ENCODE measurements at places on chromosomes 12 and 14.
A peak's percentile ranks its signal among the peaks of the same experiment; 100 is the strongest.

DNA sequence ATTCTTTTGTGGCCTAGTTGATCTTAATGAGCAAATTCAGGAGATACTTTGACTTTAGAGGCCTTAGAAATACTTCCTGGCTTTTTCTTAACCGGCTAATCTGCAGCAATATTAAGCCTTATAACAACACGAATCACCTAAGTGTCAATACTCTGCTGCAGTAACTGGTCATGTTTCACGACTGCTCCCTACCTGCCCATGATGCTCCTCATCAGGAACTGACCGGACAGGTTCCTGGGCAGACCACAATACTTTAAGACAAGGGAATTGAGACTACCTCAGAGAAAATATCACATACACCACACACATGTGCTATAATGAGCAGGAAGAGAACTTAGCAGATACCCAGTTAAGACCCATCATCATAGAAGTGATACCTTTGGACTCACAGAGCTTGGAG, 211.9 kb upstream of the BMP4 start:
- DNase-seq: no peak

DNA sequence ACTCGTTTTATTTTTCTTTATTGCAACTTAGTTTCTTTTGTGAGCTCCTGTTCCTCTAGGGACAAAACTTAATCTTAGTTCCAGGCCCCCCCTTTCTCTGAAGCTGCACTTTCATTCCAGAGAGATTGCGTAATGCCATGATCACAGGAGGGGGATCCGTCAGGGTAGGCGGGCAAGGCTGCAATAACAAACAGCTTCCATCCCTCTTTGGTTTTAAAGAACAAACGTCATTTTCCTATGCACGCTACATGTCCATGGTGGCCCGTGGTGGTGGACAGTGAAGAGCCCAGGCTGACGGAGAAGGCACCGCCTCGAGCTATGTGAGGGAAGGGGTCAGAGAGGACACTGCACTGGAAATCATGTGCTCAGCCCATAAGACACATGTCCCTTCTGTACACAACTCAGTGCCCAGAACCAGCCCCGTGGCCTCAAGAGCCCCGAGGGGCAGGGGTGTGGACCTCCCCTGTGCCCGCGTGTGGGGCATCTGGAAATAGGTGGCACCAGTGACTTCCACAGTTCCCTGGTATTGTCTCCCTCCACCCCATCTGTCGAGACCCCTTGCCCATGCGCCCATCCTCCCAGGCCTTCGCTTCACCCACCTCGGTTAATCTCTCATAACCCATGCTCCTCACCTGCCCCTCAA, 161.4 kb downstream of the ADGRD1 start:
- DNase-seq: no peak

DNA sequence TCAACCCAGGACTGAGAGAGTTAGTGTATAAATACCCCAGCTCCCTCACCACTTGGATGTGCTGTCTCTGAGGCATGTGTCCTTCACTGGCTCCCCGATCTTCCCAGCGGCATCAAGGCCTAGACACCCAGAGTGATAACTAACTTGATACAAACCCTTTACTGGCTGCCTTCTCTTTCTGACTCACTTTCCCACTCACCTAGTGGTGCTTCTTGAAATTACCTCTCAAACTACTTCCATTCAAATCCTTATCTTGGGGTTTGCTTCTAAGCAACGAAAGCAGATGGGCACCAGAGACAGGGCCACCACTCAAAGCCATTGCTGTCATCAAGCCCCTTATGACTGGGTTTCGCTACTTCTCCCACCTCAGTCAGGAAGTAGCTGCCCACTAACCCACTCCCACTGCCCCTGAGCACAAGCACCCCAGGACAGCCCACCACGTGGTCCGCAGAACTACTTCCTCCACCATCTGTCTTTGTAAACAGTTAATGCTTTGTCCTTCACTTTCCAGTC, 17.2 kb downstream of the ZFP36L1 start:
- DNase-seq: peak; percentile 14

DNA sequence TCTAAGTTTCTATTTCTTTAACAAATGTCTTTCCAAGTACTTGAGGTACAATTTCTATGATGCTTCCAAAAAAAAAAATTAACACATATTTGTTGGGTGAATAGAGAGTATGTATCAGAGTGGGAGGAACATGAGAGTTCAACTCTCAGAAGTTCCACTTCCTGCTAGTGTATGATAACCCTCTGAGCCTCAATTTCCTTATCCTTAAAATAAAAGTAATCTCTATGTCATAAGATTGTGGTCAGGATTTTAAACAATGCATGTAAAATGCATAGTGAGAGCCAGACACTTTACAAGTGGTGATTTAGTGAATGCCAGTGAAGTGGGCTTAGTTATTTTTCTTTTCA, 270.3 kb upstream of the AMIGO2 start:
- DNase-seq: no peak

GRCh38 chr14:31492759-31493498, 5.1 kb upstream of the GPR33 start:
- no peak for DNase-seq

GRCh38 chr14:91402348-91402747, 15.3 kb downstream of the CCDC88C start:
- DNase-seq: no peak

- DNase-seq: no peak
Measured at GRCh38 chr12:91361864-91362263, 179.2 kb upstream of the DCN start.

- no peak for DNase-seq
Measured at GRCh38 chr14:28365510-28365909, 401.1 kb upstream of the FOXG1 start.
